ENCODE measurements at places on chromosomes 5 and 9. TPM values are rescaled to one million over a fixed set of nuclear protein-coding genes. Genes with fewer than 3 reads are reported as not detected.

DNA sequence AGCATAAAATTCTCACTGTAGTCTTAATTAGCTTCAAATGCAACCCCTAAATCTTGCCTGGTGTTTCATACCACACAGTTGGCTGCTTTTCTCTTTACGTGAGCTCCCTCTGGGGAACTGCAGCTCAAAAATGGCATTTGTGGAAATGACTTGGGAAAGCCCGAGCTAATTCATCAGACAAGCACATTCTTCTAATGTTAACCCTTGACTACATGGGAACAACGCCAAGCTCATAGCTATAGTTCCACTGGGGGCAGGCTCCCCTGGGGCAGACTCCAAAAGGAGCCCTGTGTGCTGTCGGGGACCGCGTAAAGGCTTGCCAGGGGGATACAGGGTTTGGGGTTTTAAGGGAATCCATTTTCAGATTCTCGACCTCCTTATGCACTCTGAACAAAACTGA is 301.4 kb upstream of the DAP start:
- no peak for DNase-seq

- peak; percentile 76 for DNase-seq
These were observed 41.5 kb upstream of the STXBP1 start for GRCh38 chr9:127570533-127571111.

GRCh38 chr9:98037357-98037756 is 19.2 kb upstream of the NANS start:
- DNase-seq, result no peak

GRCh38 chr9:78386773-78387172 is 89.8 kb downstream of the PSAT1 start:
- no peak for DNase-seq

- DNase-seq, result no peak
These were observed 4.2 kb upstream of the SUB1 start for GRCh38 chr5:32581010-32581785.

DNA sequence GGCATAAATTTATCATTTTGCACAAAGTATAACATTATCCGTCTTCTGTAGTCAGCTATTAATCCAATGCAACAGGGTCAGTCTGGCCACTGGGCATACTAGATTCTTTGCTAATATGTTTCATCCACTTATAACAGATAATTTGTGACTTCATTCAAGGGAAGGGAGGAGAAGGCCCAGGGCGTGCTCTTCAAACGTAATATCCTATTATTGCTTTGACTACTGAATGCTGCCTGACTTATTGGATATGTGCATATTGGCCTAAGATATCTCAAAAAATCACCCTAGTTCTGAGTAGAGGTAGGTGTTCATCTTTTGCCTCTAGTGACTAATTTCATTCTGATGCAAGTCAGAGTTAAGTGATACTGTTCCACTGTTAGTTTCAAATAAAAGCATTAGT is 6.9 kb downstream of the FBXL7 start:
- no peak for DNase-seq

- DNase-seq, result no peak
These were observed 148.9 kb downstream of the GCNT1 start for GRCh38 chr9:76607730-76608436.

DNA sequence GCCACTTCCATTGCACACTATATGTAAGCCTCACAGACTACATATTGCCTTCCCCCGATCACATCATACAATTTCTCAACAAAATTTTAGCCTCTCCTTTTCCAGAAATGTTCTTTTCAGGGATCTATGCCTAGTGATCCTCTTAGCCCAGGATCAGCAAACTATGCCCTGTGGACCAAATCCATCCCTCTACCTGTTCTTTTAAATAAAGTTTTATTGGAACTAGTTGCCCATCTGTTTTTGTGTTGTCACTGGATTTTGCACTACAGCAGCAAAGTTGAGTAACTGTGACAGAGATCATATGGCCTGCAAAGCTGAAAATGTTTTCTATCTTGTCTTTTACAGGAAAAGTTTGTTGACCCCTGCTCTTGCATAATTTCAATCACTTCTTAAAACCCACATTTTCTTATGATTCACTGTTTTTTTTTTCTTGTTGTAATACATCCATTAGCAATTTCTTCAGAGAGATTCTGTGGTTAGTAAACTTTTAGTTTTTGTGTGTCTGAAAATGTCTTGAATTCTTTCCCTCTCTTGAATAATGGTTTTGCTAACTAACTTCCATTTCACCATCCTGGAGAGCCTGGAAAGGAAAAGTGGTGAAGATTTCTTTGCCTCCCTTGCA is 7.1 kb downstream of the TXNDC8 start:
- DNase-seq, result no peak

GRCh38 chr9:77848897-77849296 is 182.7 kb downstream of the GNAQ start:
- peak; percentile 30 for DNase-seq

DNA sequence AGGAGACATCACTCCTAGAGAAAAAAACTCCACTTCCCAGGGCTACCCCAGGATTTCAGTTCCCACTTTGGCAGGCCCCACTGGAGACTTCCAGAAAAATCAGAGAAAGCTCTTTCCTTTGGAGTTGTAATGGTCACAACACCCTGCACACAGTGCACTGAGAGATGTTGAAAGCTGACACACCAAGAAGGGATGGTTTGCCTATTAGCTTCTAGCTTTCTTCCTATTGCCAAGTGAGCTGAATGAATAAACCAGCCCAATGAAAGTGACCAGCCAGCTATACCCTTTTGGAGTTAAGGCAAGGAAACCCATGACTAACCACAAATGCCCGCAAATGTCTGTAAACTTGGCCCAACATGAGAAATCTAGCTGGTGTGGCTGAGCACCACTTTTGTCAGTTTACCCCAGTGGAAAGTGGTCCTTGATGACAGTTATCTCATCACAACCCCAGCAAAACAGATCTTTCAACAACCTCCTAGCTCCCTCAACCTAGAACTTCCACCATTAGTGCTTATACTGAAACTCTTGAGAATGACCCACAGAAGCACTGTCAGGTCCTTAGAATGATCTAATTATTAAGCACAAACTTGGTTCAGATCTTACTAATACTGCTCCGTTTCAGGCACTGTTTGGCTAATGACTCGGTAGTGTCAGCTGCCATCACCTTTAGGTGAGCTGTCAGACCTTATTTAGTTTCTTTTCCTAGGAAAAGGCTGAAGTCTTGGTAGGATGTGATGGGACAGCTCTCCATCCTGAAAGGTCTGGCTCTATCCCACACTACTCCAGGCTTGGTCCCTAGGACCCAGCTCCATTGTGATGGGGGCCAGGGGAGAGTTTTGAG is 11.2 kb downstream of the IRF1 start:
- no peak for DNase-seq

GRCh38 chr9:38287420-38287985 is 105.0 kb upstream of the ALDH1B1 start:
- no peak for DNase-seq

- DNase-seq, result no peak
These were observed 3.7 kb upstream of the ENTPD2 start for GRCh38 chr9:137057545-137057944.

GRCh38 chr5:66829826-66830225 is 233.6 kb downstream of the MAST4 start:
- no peak for DNase-seq

DNA sequence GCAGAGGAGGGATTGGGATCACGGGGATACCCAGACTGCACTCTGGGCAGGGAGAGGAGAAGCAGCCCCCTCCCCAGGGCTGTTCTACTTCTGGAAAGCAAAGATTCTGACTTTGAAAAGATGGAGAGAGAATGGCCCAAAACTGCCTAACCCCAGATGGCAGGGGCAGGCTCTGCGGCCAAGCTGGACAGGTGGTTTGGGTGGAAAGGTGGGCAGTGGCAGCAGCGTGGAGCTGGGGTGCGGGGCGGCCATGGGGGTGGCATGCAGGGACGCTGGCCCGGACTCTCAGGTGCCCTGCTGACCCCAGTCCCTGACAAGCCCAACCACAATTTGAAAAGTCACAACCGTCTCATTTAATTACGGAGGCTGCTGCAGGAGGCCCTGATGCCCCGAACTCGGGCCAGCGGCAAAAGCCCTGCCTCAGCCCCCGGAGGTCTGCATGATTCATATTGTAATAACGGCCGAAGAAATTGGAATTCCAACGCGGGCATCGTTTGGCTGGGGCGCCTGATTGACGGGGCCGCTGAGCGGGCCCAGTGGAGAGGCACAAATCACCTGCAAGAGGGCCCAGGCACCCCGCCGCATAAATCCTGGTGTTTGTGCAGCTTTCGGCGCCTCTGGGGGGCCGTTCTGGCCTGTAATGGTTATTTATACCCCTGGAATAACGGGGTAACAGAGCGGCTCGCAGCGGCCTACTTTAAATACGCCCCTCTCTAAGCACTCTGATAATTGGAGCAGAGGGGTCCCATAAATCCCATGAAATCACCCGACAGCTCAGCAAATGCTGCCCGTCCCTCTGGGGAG is 41.8 kb upstream of the FCN2 start:
- no peak for DNase-seq

DNA sequence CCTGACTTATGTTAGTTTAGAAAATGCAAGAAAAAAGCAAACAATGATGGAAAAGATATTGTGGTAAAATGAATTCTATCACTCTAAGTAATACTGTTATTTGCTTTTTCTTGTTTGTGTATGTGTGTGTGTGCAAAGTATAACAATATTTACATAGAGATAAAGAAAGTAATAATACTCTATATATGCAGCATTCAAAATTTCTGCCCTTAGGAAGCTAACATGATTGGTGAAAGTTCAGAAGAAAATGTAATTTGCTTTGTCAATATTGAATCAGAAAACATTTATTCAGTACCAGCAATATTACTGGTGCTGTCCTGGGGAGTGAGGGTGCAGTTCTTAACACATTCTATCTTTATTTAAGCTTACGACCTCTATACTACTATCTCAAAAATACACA is 12.9 kb upstream of the PRDM9 start:
- DNase-seq, result no peak

GRCh38 chr9:22857316-22857715 is 410.7 kb downstream of the DMRTA1 start:
- no peak for DNase-seq

GRCh38 chr9:17963498-17963897 is 384.6 kb downstream of the SH3GL2 start:
- no peak for DNase-seq

DNA sequence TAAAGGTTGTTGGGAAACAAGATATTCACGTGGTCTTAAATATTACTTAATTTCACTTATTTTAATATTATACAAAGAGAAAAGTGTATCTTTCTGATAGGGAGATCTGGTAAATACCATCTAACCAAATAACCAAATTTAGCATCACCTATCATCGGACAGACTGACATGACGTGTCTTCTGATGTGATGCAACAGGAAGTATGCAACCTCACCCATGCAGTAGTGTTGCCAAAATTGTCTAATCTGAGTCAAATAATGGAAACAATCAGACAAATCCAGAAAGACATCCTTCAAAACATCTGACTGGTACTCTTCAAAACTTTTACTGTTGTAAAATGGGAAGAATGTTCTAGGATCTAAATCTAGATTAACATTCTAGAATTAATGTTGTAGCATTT is 148.0 kb downstream of the FGF1 start:
- no peak for DNase-seq

DNA sequence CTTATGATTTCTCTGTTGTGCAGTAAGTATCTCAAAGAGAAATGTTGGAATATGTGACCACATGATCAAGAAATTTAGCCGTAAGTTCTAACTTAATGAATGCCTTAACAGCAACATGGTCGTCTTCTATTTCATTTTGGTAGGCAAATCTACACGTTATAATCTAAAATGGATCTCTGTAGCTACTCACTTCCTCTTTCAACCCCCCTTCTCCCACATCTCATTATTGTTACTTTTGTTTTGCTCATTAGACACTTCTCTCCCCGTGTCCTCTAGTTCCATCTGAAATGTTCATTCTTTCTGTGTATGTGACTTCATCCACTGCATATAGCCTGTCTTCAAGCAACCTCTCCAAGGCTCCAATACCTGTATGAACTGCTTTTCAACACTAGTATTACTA is 27.1 kb upstream of the LPAR1 start:
- no peak for DNase-seq

GRCh38 chr5:78765756-78766411 is 117.3 kb upstream of the LHFPL2 start:
- DNase-seq, result no peak

The PAIP2 gene
- 41.9 TPM for total RNA-seq

The NLN gene
- 61.0 TPM for total RNA-seq

The PCDHAC1 gene
- 0.09 TPM for total RNA-seq

The PCA3 gene
- not detected for total RNA-seq

The TMEM171 gene
- 3.5 TPM for total RNA-seq

The FAM221B gene
- not detected for total RNA-seq

The TXNDC8 gene
- total RNA-seq, result not detected

The ATP6V0E1 gene
- total RNA-seq, result 473 TPM

The MYORG gene
- 0.03 TPM for total RNA-seq

The CER1 gene
- not detected for total RNA-seq

The IL9 gene
- not detected for total RNA-seq

Data from Caki2 (cell line).